ENCODE measurements at places on chromosomes 12 and 14.

DNA sequence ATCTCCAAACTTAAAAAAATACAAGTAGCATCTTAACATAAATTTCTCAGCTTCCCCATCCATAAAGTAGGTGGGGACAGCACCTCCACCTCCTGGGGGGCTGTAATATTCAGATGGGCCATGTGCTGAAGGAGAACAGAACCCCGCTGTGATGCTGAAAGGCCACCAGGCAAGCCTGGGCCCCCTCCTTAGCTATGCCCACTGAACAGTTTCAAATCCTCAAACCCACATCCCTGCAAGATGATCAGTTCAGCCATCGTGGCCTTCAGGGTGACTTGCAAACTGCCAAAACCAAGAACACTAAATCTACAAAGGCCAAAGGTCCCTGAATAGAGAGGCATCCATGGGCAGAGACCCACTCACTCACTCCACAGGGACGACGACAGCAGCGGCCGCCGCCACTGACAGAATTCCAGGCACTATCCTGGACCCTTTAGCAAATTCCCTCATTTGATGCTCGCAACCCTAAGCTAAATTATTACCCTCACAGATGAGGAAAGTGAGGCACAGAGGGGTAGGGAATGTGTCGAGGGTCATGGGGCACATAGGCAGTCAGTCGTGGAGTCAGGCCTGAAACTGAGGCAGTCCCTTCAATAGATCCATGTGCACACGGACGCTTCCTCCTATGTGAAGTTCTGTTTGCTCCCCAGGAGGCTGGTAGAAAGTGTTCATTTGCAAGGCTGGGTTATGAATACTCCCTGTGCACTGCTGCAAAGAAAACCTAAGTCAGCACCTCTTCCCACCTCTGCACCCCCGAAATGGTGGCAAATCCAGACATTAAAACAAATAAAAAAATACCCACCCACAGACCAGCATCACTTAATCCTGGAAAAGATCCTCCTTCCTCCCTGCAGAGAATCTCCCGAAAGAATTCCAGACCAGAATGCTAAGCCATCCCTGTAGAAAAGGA, 5.9 kb downstream of the ITPK1 start:
- no peaks in the 10 kb centered on the region for H3K36me3 ChIP-seq
- H3K4me3 ChIP-seq, result no peak overlapping the region

DNA sequence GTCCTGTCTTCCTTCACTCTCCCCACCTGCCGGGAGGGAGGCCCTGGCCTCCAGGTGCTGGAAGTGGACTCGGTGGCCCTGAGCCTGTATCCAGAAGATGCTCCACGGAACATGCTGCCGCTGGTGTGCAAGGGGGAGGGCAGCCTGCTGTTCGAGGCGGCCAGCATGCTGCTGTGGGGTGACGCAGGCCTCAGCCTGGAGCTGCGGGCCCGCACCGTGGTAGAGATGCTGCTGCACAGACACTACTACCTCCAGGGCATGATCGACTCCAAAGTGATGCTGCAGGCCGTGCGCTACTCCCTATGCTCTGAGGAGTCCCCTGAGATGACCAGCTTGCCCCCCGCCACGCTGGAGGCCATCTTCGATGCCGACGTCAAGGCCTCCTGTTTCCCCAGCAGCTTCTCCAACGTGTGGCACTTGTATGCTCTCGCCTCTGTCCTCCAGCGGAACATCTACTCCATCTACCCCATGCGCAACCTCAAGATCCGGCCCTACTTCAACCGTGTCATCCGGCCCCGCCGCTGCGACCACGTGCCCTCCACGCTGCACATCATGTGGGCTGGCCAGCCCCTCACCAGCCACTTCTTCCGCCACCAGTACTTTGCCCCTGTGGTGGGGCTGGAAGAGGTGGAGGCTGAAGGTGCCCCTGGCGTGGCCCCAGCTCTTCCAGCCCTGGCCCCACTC, 8.8 kb downstream of the VRTN start:
- no peaks in the 10 kb centered on the region for H3K27me3 ChIP-seq
- no peak overlapping the region for H3K27ac ChIP-seq
- H3K36me3 ChIP-seq, result no peaks in the 10 kb centered on the region
- no peaks in the 10 kb centered on the region for H3K4me1 ChIP-seq

DNA sequence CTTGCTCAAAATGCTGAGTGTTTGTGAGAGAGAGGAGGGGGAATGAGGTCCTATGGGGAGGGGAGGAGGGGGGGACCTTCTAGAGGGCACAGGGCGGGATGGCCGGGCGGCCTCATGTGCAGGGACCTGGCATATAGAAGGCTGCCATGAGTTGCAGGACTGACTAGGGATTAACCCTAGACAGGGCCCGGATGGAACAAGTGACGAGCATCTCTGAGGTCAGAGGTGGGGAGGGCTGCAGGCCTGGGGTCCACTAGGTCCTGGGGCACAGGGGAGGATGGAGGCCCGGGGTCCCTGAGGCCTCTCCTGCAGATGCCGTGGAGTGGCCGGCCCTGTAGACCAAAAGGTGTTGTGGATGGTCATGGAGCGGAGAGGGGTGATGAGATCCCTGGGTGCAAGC, 104.0 kb upstream of the EIF5 start:
- H3K4me3 ChIP-seq, result no peak overlapping the region
- no peaks in the 10 kb centered on the region for H3K27me3 ChIP-seq
- no peak for DNase-seq

- peaks cover 6% of the 10 kb centered on the region for H3K4me1 ChIP-seq
- no peak for DNase-seq
- no peak overlapping the region for H3K27ac ChIP-seq
Measured at GRCh38 chr14:92463141-92463540, 50.4 kb upstream of the RIN3 start.

DNA sequence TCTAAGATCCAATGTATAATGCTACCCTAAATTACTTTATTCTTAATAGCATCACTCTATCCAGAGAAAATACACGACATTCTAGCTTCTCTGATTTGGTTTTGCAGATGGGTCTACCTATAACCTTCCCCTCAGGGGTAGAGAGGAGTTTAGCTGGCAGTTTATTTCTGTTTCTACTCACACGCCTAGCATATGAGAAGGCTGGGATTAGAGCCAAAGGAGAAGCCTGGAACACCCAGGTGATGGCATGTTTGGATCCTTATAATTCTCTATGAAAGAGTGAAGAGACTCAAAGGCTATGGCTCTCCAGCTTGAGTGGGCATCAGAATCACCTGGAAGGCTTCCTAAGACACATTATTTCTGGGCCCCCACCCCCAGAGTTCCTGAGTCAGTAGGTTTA, 131.3 kb downstream of the IGF1 start:
- H3K27ac ChIP-seq, result no peak overlapping the region
- no peak overlapping the region for H3K4me3 ChIP-seq

DNA sequence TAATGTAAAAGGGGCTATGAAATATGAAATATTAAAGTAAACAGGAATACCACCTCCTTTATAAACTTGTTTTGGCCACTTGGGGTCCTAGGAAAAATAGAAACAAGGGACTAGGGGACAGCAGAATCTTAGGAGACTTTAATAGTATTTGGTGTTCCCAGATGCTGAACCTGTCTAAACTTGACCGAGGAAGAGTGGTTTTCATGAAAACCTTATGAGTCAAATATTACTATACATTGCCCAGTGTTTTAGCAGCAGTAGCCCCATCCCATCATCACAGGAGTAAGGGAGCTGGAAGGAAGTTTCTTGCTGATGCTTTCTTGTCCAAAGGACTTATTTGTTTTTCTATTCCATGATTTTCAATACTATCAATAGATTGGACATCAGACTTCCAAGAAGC, 177.5 kb upstream of the CAND1 start:
- DNase-seq, result no peak
- H3K4me3 ChIP-seq, result no peak overlapping the region
- no peak overlapping the region for H3K27ac ChIP-seq
- no peaks in the 10 kb centered on the region for H3K36me3 ChIP-seq

- H3K4me1 ChIP-seq, result peaks cover 10% of the 10 kb centered on the region
- peak overlapping the region; percentile 97 for H3K27ac ChIP-seq
- peak overlapping the region; percentile 92 for H3K4me3 ChIP-seq
- DNase-seq, result peak; percentile 88
- no peaks in the 10 kb centered on the region for H3K36me3 ChIP-seq
Measured at GRCh38 chr14:55129428-55130195, 560 bp downstream of the LGALS3 start.

- H3K27ac ChIP-seq, result no peak overlapping the region
- H3K4me3 ChIP-seq, result no peak overlapping the region
- no peaks in the 10 kb centered on the region for H3K27me3 ChIP-seq
- no peaks in the 10 kb centered on the region for H3K36me3 ChIP-seq
- no peak for DNase-seq
- H3K4me1 ChIP-seq, result no peaks in the 10 kb centered on the region
Measured at GRCh38 chr12:115473257-115473956, 789.4 kb upstream of the TBX3 start.

GRCh38 chr12:132238488-132238854, 90.9 kb downstream of the GALNT9 start:
- H3K4me3 ChIP-seq, result no peak overlapping the region
- H3K27me3 ChIP-seq, result no peaks in the 10 kb centered on the region
- no peak for DNase-seq
- H3K36me3 ChIP-seq, result no peaks in the 10 kb centered on the region

GRCh38 chr12:130832561-130833209, 6.4 kb downstream of the STX2 start:
- H3K4me3 ChIP-seq, result no peak overlapping the region
- H3K36me3 ChIP-seq, result no peaks in the 10 kb centered on the region
- no peaks in the 10 kb centered on the region for H3K4me1 ChIP-seq
- H3K27me3 ChIP-seq, result no peaks in the 10 kb centered on the region

GRCh38 chr12:92437452-92437851, 265.3 kb upstream of the PLEKHG7 start:
- no peak overlapping the region for H3K4me3 ChIP-seq
- peaks cover 8% of the 10 kb centered on the region for H3K4me1 ChIP-seq
- no peak for DNase-seq
- H3K27me3 ChIP-seq, result no peaks in the 10 kb centered on the region
- no peak overlapping the region for H3K27ac ChIP-seq

- H3K4me3 ChIP-seq, result no peak overlapping the region
- H3K4me1 ChIP-seq, result no peaks in the 10 kb centered on the region
- H3K36me3 ChIP-seq, result no peaks in the 10 kb centered on the region
- no peaks in the 10 kb centered on the region for H3K27me3 ChIP-seq
- DNase-seq, result no peak
Measured at GRCh38 chr12:128969480-128970055, 116.3 kb downstream of the GLT1D1 start.

- DNase-seq, result peak; percentile 50
- H3K4me3 ChIP-seq, result no peak overlapping the region
- H3K27me3 ChIP-seq, result no peaks in the 10 kb centered on the region
- no peak overlapping the region for H3K27ac ChIP-seq
Measured at GRCh38 chr14:90756755-90757345, 59.4 kb downstream of the TTC7B start.

DNA sequence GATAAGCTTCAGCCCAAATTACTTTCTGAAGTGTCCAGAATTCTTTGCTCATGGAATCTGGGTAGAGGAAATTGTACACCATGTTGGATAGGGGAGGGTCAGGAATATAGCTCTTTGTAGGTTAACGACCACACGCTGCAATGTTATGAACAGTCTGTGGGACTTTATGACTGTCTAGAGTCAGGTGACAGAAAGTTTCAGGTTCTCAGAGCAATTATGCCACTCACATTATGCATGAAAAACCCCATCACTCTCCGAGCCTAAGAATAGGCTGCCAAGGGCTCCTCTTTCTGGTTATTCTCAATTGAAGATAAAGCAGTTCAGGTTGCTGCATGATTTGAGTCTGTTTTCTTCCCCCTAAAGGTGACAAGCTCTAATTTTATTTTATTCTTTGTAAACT, 430.9 kb downstream of the ATP23 start:
- no peak overlapping the region for H3K4me3 ChIP-seq
- no peaks in the 10 kb centered on the region for H3K27me3 ChIP-seq
- no peak for DNase-seq
- H3K27ac ChIP-seq, result no peak overlapping the region

GRCh38 chr14:58663494-58664111, 25.8 kb downstream of the DACT1 start:
- H3K4me1 ChIP-seq, result no peaks in the 10 kb centered on the region
- no peak for DNase-seq
- H3K36me3 ChIP-seq, result no peaks in the 10 kb centered on the region
- no peaks in the 10 kb centered on the region for H3K27me3 ChIP-seq

- no peaks in the 10 kb centered on the region for H3K36me3 ChIP-seq
- no peaks in the 10 kb centered on the region for H3K27me3 ChIP-seq
- H3K4me1 ChIP-seq, result no peaks in the 10 kb centered on the region
- no peak overlapping the region for H3K4me3 ChIP-seq
- DNase-seq, result no peak
Measured at GRCh38 chr14:81018684-81019083, 63.3 kb downstream of the TSHR start.

GRCh38 chr12:95963096-95963495, 20.0 kb downstream of the AMDHD1 start:
- H3K4me3 ChIP-seq, result no peak overlapping the region
- no peaks in the 10 kb centered on the region for H3K36me3 ChIP-seq
- no peaks in the 10 kb centered on the region for H3K27me3 ChIP-seq
- H3K4me1 ChIP-seq, result no peaks in the 10 kb centered on the region

DNA sequence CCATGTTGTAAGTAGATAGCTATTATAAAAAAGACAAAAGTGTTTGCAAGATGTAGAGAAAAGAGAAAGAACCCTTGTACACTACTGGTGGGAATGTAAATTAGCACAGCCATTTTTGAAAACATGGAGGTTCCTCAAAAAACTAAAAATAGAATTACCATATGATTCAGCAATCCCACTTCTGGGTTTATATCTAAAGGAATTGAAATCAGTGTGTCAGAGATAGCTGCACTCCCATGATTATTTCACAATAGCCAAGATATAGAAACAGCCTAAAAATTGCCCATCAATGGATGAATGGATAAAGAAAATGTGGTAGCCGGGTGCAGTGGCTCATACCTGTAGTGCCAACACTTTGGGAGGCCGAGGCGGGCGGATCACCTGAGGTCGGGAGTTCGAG, 9.2 kb downstream of the PSMC6 start:
- DNase-seq, result no peak
- H3K27me3 ChIP-seq, result no peaks in the 10 kb centered on the region
- no peak overlapping the region for H3K27ac ChIP-seq

GRCh38 chr14:58865514-58866281, 227.9 kb downstream of the DACT1 start:
- no peaks in the 10 kb centered on the region for H3K27me3 ChIP-seq
- no peaks in the 10 kb centered on the region for H3K36me3 ChIP-seq
- H3K4me3 ChIP-seq, result no peak overlapping the region
- no peaks in the 10 kb centered on the region for H3K4me1 ChIP-seq
- no peak overlapping the region for H3K27ac ChIP-seq
- DNase-seq, result no peak

- H3K27me3 ChIP-seq, result no peaks in the 10 kb centered on the region
- no peak overlapping the region for H3K4me3 ChIP-seq
- H3K36me3 ChIP-seq, result no peaks in the 10 kb centered on the region
Measured at GRCh38 chr14:38004610-38004879, 203.2 kb upstream of the SSTR1 start.

DNA sequence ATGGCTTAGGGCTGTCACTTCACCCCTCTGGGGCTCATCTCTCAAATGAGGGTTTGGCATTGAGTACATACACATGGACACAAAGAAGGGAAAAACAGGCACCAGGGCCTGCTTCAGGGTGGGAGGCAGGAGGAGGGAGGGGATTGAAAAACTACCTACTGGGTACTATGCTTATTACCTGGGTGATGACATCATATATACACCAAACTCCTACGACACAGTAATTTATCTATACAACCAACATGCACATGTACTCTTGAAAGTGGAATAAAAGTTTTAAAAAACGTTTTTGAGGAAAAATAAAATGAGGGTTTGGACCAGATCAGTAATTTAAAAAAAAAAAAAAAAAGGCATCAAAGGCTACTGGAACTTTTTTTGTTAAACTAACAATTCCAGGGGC, 3.6 kb upstream of the TC2N start:
- DNase-seq, result no peak
- H3K27ac ChIP-seq, result peak overlapping the region; percentile 39
- no peak overlapping the region for H3K4me3 ChIP-seq

Data from ascending aorta (tissue), 2 donors.